ENCODE measurements at places on chromosomes 1 and 21.

DNA sequence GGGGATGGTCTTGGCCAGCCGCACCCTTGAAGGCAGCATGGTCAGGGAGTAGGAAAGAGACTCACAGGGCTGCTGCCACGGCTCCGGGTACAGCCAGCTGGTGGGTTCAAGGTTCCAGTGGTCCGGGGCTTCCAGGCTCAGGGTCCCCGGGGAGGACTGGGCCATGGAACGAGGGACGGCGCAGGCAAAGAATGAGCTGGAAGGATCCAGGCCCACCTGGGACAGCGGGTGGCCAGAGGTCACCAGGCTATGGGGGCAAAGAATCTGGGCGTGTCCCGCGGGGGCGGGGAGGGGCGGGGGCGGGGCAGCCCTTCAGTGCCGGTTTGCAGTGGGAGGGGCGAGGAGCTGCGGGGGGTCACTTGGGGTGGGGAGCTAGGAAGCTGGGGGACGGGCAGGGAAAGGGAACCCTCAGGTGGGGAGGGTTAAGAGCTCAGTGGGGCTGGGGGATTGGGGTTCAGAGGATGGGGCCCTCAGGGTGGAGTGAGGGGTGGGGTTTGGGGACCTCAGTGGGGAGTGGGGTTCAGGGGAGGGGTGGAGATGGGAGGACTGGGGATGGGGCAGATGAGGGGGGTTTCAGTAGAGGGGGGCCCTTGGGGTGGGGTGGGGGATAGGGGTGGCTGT lies at the start of gene DNMT3L:
DNMT3L (minus strand) TSS at position 223 of the 621 bp plus-strand sequence. CDS start 638 bp downstream, outside the sequence.
- DNase-seq, result no peak

DNA sequence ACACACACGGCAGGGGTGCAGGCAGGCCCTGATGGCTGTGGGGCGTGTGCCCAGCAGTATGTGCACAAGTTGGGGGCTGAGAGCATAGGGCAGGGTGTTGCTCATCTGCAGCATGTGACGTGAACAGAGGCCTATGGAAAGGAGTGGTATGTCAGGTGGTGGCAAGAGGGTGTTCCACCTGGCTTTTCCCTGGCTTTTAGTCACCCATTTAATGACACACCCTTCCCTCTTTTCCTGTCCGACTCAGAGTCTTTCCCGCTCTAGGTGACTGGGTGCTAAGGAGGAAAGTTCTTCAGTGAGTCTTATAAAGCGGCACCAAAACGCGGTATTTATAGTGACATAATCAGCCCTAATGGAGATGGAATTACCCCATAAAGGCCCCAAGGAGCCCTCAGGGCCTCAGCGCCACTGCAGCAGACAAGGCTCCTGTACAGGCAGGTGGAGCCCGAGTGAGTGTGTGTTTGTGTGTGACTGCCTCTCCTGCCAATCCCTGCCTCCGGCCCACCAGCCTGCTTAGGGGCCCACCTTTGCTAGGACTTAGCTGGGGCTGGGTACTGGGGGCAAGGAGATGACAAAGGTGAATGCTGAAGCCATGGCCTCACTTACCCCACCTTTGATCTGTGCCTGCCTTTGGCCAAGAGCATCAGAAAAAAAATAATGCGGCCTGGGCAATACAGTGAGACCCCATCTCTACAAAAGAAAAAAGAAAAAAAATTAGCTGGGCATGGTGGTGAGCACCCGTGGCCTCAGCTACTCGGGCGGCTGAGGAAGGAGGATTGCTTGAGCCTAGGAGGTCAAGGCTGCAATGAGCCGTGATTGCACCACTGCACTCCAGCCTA lies 3.3 kb upstream of the EPHA2 start:
- DNase-seq, result no peak

GRCh38 chr1:237712082-237712481 lies 178.6 kb downstream of the ZP4 start:
- no peak for DNase-seq

- DNase-seq, result no peak
Measured at GRCh38 chr1:2271211-2271721, 43.1 kb downstream of the SKI start.

GRCh38 chr21:29053011-29053553 lies 20.4 kb downstream of the CCT8 start:
- DNase-seq, result no peak

DNA sequence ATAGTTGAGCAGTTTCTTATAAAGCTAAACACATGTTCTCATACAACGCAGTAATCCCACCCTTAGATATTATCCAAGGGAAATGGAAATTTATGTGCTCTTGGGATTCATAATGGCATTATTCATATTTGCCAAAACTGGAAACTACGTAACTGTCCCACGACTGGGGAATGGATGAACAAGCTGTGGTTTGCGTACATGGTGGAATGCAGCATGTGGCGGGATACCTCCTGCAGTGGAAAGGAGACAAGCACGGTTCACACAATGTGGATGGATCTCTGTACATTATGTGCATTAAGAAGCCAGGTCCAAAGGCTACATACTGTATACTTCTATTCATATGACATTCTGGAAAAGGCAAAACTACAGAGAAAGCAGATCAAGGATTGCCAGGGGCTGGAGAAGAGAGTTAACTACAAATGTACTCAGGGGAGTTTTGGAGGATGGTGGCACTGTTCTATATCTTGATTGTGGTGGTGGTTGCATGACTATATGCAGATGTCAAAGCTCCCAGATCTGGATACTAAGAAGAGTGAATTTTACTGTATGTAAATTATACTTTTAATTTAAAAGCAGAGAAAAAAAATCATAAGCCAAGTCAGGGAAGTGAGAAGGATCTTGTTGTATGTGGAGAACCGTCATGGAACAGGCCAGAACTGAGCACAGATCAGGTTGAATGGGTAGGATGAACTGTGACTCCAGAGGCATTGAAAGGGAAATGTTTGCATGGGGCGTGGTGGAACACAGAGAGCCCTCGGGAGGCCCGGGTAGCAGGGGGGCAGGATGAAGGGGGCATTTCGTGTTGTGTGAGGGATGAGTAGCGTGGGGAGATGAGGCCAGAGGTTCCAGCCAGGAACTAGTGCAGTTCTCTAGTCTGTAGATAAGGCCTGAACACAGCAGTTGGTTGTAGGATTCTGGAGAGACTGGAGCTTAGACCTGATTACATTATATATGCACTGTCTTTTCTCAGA lies 90.7 kb downstream of the GALNT2 start:
- no peak for DNase-seq

DNA sequence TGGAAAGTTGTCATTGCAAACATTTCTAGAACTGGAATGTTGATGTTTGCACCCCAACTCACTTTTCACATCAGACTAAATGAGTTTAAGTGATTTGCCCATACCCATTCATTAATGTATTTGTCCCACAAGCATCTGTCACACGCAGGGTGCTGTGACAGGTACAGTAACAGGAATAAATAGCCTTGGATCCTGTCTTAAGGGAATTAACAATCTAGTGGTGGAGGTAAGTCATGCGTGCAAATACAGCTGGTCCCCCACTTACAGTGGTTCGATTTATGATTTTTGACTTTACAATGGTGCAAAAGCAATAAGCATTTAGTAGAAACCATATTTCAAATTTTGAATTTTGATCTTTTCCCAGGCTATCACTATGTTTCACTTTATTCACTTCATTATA lies 17.5 kb upstream of the PRDM2 start:
- no peak for DNase-seq

DNA sequence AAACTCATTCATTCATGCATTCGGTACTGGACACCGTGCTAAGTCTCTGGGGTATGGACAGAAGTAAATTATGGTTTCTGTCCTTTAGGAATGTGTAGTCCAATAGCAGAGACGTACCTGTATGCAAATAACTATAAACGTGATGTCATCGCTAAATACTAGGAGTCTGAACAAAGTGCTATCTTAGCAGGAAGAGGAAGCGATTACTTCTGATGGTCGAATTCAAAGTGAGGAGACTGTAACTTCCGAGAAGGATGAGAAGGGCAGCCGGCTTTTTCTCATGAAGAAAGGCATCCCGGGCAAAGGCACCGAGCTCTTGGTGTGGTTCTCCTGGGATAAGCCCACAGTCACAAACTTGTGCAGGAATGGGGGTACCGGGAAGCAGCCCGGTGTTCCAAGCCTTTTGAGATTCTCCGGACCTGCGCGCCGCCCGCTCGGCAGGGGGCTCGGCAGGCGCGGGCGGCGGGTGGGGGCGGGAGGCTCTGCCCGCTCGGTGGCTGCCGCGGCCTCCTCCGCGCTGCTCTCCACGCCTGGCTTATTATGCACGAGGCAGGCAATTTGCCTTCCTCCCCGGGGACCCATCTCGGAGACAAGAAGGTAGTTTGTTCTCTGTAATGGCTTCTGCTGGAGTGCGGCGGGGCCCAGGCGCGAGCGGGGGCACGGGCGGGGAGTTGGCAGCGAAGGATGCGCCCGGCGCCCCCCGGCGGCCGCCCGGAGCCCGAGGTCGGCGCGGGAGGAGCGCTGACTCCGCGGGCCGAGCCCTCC lies 67.5 kb upstream of the CD1D start:
- peak; percentile 86 for DNase-seq

- no peak for DNase-seq
Measured at GRCh38 chr1:177315261-177315660, 144.5 kb downstream of the BRINP2 start.

GRCh38 chr1:119660253-119661083 lies 12.4 kb upstream of the ZNF697 start:
- no peak for DNase-seq

GRCh38 chr1:75836528-75837100 lies 39.9 kb downstream of the MSH4 start:
- DNase-seq, result no peak

DNA sequence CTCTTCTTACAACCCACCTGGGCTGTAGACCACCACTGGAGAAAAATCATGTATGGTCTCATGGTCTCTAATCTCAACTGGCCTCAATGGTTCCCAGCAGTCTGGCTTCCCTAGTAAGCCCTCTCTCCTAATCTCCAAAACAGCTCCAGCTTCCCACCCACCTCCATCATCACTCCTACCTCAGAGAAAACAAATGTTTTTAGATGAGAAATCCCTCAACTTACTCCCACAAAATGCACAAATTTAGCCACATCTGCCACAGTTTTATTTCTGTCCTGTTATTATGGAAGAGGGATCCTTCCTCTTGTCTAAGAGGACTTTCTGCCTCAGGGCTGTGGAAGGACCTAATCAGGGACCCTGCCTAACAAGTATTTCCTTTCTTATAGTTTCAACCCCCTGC lies 32.1 kb downstream of the TP53BP2 start:
- DNase-seq, result no peak

DNA sequence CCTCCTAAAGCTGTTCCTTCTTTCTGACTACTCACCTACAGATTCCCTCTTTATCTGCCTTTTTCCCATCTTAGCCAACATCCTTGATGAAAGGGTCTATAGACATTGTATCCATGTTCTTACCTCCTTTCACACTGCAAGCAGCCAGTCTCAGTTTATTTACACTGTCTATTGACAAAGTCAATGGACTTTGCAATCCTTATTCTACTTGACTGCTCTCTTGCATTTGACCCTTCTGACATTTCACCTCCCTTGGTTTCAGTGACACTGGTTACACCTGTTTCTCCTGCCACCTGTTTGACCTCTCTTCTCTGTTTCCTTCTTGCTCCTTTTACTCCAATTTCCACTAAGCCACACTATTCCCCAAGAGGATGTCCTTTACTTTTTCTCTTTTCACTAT lies 224.0 kb upstream of the SNX7 start:
- no peak for DNase-seq

GRCh38 chr1:17515902-17516301 lies 23.6 kb upstream of the ARHGEF10L start:
- no peak for DNase-seq

DNA sequence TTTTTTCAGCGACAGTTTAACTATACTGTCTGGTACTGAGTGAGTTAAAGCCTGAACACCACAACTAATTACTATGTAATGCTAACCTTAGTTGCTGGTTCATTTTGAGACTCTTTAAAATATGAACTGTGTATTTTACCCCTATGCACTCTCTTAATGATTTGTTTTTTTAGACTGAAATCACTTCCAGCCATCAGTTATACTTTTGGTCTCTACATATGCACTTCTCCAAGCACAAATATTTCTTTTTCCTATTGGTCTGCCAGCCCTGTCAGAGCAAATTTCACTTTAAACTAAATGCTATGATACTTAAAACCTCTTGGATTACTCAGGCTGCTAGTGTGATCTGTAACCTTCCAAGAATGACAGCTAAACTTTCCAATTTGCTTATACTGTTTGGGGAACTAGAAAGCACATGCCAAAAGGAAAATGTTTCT lies 38.1 kb upstream of the SCYL3 start:
- DNase-seq, result no peak

DNA sequence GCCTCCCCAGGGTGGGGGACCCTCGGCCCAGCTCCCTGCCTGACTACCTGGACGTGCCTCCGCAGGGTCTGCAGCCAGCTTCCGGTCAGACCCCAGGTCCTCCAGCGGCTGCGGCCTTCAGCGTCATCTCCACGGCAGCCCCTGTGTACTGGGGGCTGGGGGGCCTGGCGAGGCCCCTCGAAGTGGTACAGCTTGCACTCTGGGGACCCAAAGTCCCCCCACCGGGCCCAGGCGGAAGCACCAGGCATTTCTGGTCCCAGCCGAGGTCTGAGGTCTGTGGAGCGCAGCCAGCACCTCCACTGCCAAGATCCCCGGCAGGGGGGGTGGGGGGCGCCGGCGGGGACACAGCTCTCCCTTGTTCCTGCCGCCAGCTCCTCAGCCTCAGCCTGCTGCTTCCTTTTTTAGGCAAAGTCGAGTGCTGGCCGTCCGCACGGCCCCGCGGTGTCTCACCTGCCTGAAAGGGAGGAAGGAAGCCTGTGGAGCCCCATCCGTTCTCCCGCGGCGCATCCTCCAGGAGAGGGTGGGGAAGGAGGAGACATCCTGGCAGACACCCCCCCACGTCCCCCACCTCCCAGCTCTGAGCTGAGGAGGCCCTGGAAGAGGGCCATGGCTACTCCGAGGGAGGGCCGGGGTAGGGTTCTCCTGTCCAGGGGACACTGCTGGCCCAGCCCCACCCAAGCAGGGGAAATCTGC lies 1.2 kb upstream of the VWA1 start:
- DNase-seq, result peak; percentile 33

- peak; percentile 63 for DNase-seq
Measured at GRCh38 chr1:65148548-65149350, 746 bp downstream of the AK4 start.

- no peak for DNase-seq
Measured at GRCh38 chr21:43882952-43883545, 18.0 kb downstream of the AGPAT3 start.

GRCh38 chr1:113057006-113057405 lies 16.0 kb upstream of the LRIG2 start:
- no peak for DNase-seq

DNA sequence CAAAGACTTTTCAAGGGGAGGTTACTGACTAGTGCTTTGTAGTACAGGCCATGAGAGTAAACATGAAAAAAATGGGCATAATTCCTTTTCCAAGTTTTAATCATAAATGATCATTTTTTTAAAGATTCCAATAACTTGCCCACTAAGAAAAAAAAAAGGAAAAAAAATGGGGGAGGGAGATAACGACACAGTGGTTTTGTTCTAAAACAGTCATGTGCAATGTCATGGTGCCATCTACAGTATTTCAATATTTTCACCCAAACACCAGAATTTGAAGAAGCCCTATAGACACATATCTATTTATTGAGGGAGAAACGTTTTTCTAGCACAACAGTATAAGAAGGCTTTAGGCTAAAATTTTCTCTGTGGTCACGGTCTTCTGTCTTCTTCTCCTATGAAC lies 250.2 kb downstream of the LTN1 start:
- no peak for DNase-seq

GRCh38 chr1:55894521-55894920 lies 679.4 kb upstream of the USP24 start:
- DNase-seq, result no peak

- DNase-seq, result no peak
Measured at GRCh38 chr21:34793471-34793870, 124.7 kb downstream of the CLIC6 start.

- DNase-seq, result no peak
Measured at GRCh38 chr1:14715266-14715665, 116.8 kb downstream of the KAZN start.

- no peak for DNase-seq
Measured at GRCh38 chr21:43305336-43305665, 121.6 kb downstream of the SIK1 start.
